Renal cortex interstitium (tissue), 15 donors: ENCODE measurements at places on chromosomes 6 and 20. TPM values are rescaled to one million over a fixed set of nuclear protein-coding genes. Genes with fewer than 3 reads are reported as not detected.

DNA sequence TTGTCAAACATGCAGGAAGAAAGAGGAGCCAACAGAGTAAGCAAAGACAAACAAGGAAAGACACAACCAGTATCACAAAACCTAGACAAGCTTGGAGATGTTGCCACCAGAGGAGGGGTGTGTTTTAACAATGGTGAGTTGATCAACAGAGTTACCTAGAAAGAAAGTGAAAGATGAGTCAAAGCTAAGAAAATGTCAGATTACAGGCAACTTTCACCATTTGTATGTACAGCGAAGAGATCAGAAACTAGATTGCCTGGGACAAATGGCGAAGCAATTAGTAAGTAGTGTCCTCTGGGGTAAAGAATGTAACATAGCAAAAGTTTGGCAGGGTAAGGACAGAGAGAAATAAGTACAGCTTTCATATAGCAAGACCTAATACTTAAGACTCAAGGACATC lies 51.6 kb upstream of the POU3F2 start:
- no peak for DNase-seq

- no peak for DNase-seq
Measured at GRCh38 chr6:137216106-137216505, 3.1 kb downstream of the IFNGR1 start.

GRCh38 chr6:52076791-52077179 lies 10.6 kb downstream of the PKHD1 start:
- DNase-seq: no peak

DNA sequence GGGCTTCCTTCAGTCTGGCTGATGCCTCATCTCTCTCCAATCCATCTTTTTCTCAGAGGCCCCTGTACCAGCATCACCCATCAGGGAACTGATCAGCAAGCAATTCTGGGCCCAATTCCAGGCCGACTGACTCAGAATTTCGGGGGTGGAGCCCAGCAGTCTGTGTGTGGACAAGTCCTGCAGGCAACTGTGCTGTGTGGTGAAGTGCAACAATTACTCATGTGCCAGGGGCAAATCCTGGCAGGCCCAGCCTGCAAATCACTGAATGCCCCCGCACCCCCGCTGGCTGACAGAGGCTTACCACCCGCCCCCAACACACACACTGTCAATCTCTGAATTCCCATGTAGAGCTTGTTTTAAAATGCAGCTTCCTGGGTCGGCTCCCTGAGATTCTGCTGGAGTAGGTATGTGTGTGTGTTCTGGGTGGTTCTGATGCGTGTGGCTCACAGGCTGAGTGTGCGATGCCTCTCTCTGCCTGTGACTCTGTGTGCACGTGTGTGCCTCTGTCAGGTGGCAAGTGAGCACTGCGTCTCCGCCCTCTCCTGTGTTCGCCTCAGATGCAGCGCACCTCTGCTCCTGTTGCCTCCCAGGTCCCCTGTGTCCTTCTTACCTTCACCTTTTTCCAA lies 45.4 kb downstream of the SSR1 start:
- no peak for DNase-seq

DNA sequence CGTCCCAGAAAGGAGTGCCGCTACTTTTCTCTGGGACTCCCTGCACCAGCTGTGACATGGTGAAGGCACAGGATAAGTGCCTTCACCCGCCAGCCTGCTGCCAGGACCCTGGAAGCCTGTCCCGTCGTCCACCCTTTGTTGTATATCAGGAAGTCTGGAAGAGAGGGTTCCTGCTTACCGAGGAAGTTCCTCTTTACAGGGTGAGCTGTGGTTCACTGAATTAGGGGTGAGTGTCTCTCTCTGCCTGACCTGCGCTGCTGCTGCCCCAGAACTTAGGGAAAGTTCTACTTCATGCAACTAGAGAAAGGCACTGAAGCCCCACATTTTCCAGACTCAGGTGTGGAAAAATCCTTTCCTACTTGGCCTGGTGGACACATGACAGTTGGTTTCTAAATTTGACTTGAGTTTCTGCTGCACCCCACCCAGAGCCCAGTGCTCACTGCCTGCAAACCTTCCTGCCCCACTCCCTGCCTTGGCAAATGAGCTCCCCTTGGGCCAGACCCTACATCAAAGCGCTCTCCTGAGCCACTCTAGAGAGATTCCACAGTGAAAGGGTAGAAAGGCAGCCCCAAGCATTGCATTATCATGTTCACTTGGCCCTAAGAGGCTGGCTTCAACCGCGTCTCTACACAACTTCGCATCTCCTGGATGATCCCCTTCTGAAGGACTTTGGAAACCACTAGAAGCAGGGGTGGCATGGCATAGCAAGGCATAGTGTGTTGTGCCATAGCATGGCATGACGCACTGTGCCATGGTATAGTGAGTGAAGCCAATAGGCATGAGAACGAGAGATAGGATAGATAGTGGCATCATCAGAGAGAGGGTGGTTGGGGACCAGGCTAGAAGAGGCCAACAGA lies 215.8 kb upstream of the CDYL start:
- DNase-seq: no peak

- DNase-seq: no peak
Measured at GRCh38 chr6:115947966-115948541, 112.6 kb downstream of the FRK start.

DNA sequence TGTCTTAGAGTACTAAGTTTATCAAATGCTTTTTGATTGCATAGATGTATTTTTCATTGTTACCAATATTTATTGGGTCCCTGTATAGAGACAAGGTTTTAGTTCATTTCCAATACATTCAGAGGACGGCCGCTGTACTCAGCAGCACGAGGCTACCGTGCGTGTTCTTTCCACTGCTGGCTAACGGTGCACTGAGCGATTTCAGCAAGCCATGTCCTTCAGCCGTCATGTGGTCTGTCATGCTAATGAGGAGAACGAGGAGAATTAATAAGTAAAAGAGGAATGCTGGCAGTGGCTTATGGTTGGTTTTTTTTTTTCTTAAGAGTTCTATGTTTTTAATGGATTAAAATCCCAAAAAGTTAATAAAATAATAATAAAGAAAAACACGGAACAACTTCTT lies 253.6 kb downstream of the ARID1B start:
- DNase-seq: no peak

DNA sequence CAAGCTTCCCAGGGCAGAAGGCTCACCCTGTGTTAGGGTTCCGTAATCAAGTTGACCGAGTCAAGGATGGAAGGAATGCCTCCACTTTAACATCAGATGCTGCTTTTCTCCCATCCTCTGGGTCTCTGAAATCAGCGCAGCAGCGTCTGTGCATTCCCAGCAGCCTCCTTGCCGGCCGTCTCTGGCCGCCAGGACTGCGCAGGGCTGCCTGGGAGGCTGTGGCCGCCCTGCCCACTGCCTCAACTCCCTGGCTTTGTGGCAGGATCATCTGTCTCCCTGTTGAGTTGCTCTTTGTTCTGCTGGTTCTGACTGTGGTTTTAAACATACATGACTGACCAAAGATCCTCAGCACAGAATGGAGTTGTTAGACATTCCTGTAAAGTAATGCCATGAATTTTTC lies 56.5 kb downstream of the DLL1 start:
- DNase-seq: no peak

DNA sequence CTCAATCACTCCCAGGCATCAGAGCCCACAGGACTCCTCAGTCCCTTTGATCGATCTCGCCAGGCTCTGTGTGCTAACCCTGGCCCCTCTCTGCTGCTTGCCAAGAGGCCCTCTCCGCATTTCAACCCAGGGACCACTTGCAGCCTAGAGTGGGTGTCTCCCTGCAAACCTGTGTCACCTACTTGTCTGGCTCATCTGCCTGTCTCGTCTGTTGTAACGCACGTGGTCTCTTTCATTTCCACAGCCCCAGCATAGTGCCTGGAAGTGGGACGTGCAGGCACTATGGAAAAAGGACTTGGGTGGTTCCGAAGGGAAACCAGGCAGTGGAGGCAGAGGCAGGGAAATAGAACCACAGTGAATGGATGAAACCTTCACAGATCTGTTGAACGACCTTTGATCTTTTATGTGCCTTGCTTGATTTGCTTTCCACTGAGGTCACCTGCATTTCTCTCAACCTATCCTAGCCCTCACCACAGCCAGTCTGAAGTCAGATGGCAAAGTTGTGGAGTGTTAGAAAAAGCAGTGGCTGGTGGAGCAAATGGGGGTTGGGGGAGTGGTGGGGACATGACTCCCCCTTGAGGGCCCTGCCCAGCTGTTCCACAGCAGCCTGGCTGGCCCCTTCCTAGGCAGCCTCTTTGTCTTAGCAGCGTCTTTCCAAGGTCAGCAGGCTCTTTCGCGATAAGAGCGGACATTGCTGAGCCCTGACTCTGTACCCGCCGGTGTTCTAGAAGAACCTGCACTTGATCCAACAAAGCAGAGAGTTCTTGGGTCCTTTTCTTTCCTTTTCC lies 55.8 kb upstream of the TAGAP start:
- DNase-seq: no peak

Gene PDYN
- 0.46 TPM for polyA plus RNA-seq

Gene CD109
- polyA plus RNA-seq: 14.9 TPM
